ENCODE measurements at places on chromosomes 6 and 20.
A peak's percentile ranks its signal among the peaks of the same experiment; 100 is the strongest.

GRCh38 chr6:105199711-105200110, 19.9 kb upstream of the POPDC3 start:
- no peak for DNase-seq

- DNase-seq = no peak
Measured at GRCh38 chr6:157169656-157170055, 153.7 kb downstream of the TMEM242 start.

- no peak for DNase-seq
Measured at GRCh38 chr20:2838170-2838797, 2.2 kb downstream of the PCED1A start.

DNA sequence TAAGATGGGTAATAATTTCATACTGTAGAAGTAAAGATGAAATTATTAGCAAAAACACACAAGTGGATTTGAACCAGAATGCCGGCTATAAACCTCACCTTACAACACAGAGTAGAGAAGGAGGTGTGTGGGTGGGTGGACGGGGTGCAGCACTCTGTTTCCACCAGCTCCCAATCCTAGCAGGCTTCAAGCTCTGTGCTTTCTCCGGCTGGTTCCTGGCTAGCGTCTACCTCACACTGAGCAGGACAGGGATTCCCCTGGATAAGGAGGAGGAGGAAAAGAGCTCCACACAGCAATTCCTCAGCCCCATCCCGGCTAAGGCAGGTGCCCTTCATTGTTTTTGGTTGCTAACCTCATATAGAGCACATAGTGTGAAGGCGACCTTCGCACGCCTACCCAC, 453.3 kb downstream of the C6orf118 start:
- no peak for DNase-seq

- no peak for DNase-seq
Measured at GRCh38 chr6:15962449-15962764, 166.5 kb upstream of the MYLIP start.

GRCh38 chr6:45386501-45386900, 8.8 kb upstream of the SUPT3H start:
- no peak for DNase-seq

GRCh38 chr6:36223706-36224105, 27.2 kb downstream of the BRPF3 start:
- no peak for DNase-seq

GRCh38 chr6:45001663-45002062, 326.5 kb upstream of the RUNX2 start:
- no peak for DNase-seq

- DNase-seq = no peak
Measured at GRCh38 chr6:135046912-135047311, 7.7 kb downstream of the HBS1L start.

DNA sequence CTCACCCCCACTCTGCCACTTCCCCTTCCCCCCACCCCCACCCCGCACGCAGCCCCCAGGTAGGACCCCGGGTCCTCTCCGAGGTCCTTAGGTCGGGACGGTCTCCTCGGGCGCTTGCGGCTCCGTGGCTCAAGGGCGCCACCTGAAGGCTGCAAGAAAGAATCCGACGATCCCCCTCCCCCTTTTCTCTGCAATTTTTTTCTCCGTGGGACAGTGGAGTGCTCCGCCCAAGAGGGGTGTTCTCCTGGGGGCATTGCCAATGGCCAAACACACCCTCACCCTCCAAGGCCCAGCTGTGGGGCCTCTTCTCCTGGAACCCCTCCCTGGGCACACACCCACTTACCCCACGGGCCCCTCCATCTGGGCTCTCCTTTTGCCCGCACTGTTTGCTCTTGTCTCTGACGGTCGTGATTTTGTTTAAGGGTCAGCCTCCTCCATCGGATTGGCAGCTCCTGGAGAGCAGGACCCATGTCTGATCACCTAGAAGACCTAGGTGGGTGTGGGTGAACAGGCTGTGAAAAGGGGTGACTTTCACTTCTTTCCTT, 1.1 kb upstream of the TMEM74B start:
- peak; percentile 68 for DNase-seq

GRCh38 chr6:117985916-117986315, 78.9 kb downstream of the SLC35F1 start:
- DNase-seq = no peak

- no peak for DNase-seq
Measured at GRCh38 chr6:15901141-15902115, 227.5 kb upstream of the MYLIP start.

GRCh38 chr20:61942526-61942925, 123.2 kb downstream of the TAF4 start:
- no peak for DNase-seq

DNA sequence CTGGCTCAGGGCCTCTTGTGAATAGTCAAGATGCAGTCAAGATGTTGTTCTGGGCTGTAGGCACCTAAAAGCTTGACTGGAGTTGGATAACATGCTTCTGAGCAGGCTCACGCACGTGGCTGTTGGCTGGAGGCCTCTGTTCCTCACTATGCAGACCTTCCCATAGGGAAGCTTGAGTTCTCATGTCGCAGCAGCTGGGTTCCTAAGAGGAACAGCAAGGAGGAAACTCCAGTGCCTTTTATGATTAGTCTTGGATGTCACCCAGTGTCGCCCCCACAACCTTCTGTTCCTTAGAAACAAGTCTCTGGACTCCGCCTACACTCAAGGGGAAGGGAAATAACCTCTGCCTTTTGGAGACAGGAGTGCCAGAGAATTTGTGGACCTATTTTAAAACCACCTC, 210.7 kb downstream of the BCAS1 start:
- no peak for DNase-seq

- no peak for DNase-seq
Measured at GRCh38 chr20:38209736-38210405, 44.8 kb upstream of the TGM2 start.

DNA sequence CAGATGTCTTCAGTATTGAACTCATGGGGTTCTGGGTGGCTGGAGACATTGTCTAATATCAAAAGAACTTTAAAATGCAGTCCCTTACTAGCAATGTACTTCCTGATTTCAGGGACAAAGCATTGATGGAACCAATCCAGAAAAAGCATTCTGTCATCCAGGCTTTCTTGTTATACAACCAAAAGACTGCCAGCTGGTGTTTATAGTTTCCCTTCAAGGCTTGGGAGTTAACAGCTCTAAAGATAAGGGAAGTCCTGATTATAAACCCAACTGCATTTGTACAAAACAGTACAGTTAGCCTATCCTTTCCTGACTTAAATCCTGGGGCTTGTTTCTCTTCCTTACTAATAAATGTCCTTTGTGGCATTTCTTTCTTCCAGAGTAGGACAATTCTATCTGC, 160.0 kb downstream of the COL21A1 start:
- DNase-seq = no peak

DNA sequence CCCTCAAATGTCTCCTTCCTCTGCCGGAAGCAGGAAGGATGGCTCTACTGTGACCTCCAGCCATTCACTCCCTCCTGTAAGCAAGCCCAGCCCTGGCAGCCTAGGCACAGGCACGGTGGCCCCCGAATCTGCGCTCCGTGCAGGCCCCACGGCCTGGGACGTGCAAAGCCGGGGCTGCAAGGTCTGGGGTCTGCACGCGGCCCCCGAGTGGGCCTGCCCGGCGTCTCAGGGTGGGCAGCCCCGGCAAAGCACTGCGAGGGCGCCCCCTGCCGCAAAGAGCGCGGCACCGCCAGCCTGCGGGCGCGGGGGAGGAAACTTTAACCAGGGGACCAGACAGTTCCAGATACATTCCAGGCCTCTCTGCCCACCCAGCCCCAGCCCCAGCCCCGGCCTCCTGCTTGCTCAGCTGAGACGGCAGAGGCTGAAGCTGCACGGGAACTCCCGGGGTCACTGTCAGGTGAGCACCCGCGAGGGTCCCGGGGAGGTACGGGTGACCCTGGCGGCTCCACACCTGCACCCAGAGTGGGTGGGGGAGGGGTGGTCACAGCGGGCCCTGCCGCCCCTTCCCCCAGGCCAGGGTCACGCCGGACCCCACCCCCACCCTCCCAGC, 98.8 kb downstream of the ASXL1 start:
- DNase-seq = peak; percentile 35

- no peak for DNase-seq
Measured at GRCh38 chr6:35573495-35574110, 60.9 kb upstream of the TULP1 start.

- DNase-seq = no peak
Measured at GRCh38 chr20:1569415-1569881, 11.9 kb upstream of the SIRPD start.

DNA sequence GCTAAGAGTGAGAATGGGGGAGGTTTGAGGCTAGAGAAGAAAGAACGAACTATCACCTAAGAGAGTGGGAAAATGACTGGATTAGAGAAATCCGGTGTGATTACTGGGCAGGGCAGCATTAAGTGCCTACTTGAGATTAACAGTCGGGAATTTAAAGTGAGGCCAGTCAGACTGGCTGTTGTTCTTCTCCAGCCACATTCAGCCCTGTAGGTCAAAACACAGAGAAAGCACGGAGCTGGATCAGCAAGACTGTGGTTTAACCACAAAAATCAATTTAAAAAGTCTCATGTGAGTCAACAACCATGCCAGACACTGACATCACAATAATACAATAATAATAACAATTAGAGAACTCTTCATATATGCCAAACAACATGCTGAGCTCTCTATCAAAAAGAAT, 301.9 kb upstream of the SGK1 start:
- no peak for DNase-seq

GRCh38 chr6:163169521-163169920, 245.0 kb upstream of the QKI start:
- DNase-seq = no peak

GRCh38 chr6:46419576-46420002, 71.7 kb downstream of the RCAN2 start:
- peak; percentile 20 for DNase-seq

DNA sequence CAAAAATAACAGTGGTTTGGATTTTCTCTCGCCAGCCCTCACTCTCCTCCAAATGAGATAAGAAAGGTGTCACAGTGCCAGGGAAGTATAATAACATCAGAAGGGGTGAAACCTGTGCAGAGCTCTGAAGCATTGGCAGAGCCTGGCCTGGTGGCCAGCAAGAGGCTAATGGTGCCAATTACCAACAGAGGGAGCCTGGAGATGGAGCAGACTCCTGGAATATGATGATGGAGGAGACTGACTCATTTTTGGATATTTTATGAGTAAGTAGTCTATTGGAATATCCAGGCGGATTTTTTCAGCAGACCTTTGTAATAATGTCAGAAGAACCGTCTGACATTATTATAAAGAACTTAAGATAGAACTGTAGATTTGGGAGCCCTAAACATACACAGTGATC, 442.6 kb upstream of the MARCKS start:
- DNase-seq = no peak

GRCh38 chr6:91476000-91476399, 889.1 kb upstream of the MAP3K7 start:
- no peak for DNase-seq

GRCh38 chr20:50904067-50904570, 27.1 kb downstream of the ADNP start:
- DNase-seq = no peak

GRCh38 chr6:12947151-12947871, 230.7 kb downstream of the PHACTR1 start:
- DNase-seq = no peak

- DNase-seq = no peak
Measured at GRCh38 chr6:97150932-97151331, 132.1 kb downstream of the MMS22L start.

DNA sequence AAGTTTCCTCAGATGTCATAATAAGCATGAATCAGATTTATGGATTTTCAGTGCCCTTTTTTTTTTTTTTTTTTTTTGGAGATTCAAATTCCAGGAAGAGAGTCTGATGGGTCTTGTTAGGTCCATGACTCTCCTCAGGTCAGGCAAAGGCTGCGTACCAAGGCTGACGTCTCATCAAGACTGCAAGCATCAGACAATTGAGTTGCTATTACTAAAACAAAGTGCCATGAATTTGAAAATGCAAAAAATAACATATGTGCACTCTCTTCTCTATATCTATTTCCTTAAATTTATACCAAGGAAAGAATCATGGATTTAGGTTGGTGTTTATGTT, 134.7 kb downstream of the FAM83B start:
- no peak for DNase-seq

- DNase-seq = no peak
Measured at GRCh38 chr6:13952101-13952500, 27.3 kb downstream of the RNF182 start.

DNA sequence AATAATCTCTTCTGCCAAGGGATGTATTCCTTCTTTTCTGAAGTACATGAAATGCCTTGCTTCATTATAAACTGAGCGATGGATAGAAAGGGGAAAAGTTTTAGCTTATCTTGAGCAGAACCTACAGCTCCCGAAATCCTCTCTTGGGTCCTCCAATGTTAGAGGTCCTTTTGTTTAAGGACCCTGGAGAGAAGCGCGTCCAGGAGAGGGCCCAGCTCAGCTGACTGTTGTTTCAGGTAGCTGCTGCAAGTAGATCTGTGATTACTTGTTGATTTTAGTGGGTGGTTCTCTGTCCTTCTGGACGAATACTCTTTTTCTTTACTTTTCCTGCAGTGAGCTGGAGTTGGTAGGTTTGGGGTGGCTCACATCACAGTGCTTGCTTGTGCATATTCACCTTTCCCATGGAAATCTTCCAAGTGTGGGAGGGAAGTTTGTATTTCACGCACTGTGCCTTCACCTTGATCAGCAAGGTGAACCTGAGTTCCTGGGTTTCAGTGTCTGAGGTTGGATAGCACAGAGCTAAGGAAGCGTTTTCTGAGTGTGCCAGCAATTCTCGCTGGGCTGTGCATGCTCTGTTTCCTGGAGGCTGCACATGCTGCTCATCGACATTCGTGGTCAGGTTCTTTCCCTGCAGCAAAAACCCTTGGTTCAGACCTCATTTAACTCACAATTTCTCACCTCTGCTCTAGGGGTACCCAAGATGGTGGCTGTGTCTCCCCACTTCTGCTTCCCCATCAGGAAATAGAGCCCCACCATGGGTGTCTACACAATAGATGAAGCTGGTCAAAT, 176.3 kb downstream of the JARID2 start:
- peak; percentile 30 for DNase-seq

GRCh38 chr20:11098888-11099287, 425.1 kb upstream of the JAG1 start:
- DNase-seq = no peak

- DNase-seq = no peak
Measured at GRCh38 chr6:113600551-113601339, 256.4 kb upstream of the MARCKS start.

DNA sequence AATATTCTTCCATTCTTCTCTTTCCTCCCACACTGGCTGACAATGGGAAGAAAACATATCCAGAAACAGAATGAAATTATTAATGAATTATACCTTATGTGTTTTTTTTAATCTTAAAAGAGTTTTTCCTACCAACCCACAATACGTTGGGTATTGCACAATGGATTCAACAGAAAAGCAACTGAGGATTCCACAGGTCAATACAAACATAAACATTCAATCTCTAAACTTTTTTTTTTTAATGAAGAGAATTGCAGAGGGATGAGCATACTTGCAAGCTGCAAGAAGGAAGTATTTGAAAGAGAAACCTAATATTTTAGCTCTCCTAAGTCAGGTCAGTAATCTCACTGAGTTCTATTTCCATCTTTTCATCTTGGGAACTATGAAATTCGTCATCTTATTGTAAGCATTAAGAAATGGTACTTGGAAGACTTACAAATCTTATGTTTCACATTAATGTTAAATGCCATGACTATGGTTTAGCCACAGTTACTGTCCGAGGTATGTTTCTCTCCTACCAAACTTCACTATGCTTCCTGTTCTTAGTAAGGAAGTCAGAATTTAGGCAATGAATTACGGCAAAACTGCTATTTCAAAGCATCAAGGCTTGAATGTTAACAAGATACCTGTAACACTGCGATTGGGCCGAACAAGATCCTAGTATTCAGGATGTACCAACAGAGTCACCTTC, 100.8 kb downstream of the HIVEP2 start:
- DNase-seq = no peak

Measured in stimulated activated CD4-positive, alpha-beta T cell treated with anti-CD3 and anti-CD28 coated beads, Interleukin-2, amount 100 ng/mL, for 24 hours (primary cell).